ENCODE measurements at places on chromosomes 5 and 9. TPM values are rescaled to one million over a fixed set of nuclear protein-coding genes. Genes with fewer than 3 reads are reported as not detected.

DNA sequence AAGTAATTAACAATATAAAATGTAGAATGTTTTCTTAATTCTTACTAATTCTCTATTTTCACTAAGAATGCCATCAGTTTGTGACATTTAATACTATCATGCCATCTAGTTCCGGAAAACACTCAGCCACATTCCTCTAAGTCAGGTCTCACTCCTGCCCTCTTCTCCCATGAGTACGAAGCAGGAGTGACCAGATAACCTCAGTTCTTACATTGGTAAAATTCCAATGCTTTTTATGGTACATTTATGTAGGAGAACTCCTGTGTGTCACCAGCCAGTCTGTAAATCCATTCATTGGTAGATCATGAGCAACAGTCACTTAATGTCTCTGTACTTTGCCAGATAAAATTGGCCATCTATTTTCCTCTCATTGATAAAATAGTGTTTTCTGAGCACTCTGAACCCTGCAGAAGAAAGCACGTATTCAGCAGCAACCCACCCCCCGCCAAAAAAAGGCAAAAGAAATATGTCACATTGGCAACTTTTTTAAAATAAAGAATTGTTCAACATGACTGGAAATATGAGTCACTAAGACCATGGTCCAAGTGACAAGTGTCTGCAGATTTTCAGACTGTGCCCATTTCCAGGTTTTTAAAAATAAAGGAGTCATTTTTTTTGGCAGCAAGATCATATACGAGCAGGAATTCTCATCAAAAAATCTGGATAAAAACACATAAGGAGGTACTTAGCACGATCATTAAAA, 11.8 kb downstream of the GLIS3 start:
- no peak for DNase-seq

DNA sequence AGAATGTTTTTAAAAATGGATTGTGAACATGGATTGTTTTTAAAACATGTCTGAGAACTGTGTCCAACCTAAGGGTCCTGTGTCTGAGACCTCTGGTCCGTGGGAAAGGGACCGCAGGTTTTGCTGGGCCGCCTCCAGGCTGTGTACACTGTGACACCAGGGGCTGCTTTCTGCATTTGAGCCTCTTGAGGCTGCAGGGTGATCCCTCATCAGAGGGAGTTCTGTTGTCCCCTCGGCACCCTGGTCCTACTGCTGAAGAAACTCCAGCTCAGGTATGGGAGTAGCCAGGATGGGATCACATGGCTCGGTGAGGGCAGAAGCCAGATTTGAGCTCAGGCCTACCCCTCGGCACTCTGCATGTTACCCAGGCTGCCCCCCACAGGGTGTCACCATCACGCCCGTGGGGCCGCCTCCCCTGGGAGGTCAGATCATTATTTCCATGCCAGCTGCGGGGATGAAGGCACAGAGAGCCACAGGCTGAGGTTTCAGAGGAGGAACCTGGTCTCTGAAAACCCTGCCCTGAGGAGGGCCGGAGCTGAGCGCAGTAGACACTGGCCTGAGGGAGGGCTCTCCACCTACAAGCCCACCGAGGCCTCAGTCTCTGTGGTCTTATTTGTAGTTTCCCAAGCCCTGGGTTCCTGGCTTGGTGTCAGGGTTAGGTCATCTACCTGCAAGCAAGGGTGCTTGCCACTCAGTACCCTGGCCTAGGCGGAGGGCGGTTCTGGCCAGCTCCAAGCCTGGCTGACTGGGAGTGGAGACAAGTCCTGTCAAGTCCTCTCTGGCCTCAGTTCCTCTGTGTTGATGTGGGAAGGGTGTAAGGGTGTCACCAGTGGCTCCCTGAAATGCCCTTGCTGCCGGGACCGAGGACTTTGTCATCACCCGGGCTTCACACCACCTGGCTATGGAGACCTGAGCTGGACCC, 2.8 kb downstream of the PRR7 start:
- no peak for DNase-seq

DNA sequence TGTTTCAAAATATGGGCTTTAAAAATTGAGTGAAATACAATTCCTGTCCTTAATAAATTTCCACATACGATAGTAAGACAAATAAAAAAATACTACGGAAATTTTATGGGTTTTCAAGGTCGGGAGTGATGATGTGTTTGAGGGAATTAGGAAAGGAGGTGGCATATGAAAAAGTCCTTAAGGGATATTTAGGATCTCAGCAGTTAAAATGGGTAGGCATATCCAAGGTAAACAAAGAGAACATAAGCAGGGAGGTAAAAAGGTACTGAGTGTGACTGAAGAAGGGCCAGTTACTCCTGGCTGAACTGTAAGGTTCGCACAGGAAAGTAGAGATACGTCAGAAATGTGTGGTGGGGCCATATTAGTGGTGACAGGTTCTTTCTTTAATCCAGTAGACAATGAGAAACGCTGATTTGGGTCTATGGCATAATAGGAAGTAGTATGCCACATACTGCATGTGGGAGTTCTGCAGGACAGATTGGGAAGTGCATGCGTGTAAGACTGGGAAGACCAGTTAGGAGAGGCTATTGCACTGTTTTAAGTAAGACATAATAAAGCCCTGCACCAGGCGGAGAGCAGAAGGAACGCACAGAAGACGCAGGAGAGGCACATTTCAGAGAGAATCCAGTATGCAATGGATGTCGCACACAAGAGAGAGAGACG, 937 bp upstream of the HMGCR start:
- peak; percentile 62 for DNase-seq

DNA sequence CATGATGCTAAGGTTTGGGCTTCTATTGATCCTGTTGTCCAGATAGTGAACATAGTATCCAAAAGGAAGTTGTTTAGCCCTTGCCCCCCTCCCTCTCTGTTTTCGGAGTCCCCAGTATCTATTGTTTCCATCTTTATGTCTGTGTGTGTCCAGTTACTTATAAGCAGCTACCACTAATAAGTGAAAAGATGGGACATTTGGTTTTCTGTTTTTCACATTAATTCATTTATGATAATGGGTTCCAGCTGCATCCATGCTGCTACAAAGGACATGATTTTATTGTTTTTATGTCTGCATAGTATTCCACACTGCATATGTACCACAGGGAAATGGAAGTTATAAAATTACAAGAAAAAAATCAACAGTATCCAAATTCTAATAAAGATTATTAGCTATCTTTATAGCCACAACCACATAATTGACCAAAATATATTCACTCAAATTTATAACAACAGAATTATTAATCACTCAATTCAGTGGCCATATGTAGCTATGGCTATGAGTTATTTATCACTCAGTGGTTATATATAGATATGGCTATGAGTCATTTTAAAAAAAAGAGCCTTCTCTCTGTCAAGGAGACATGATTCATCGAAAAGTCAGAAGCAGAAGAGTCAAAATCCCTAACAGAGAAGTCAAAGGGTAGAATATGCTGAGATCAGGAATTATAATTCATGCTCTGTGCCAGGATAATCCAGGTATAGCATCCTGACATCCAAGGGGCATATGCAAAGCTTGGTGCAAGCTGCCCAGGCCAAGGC, 367.5 kb downstream of the DEPDC1B start:
- DNase-seq: no peak

The CDH9 gene
- 0.26 TPM for polyA plus RNA-seq

The KCNT1 gene
- 0.05 TPM for polyA plus RNA-seq

GRCh38 chr9:20315677-20316076, 306.6 kb downstream of the MLLT3 start:
- no peak for DNase-seq

GRCh38 chr5:100550531-100551051, 15.4 kb downstream of the FAM174A start:
- DNase-seq: no peak

- DNase-seq: no peak
These were observed 71.8 kb upstream of the NFIL3 start for GRCh38 chr9:91495450-91495849.

GRCh38 chr9:118954857-118955256, 414.4 kb downstream of the BRINP1 start:
- DNase-seq: no peak

GRCh38 chr9:18056993-18057369, 417.0 kb upstream of the ADAMTSL1 start:
- DNase-seq: no peak

DNA sequence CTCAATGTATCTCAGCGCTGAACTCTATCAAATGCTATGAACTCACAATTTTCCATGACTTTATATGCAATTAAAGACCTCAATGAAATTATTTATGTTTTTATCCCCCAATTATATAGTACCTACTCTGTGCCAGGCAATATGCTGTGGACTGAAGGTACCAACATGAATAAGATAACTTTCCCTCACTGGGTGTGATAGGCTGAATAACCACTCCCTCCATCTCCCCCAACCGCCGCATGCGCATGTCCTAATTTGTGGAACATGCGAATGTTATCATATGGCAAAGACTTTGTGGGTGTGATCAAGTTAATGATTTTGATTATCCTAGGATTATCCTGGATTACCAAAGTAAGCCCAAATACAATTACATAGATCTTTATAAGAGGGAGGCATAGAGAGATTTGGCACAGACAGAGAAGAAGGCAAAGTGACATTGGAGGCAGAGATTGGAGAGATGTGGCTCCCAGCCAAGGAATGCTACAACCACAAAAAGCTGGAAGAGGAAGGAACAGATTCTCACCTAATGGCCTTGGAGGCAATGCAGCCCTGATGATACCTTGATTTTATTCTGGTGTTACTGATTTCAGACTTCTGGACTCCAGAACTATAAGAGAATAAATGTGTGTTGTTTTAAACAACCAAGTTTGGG, 149.1 kb upstream of the VCAN start:
- DNase-seq: no peak

The ESM1 gene
- not detected for polyA plus RNA-seq

DNA sequence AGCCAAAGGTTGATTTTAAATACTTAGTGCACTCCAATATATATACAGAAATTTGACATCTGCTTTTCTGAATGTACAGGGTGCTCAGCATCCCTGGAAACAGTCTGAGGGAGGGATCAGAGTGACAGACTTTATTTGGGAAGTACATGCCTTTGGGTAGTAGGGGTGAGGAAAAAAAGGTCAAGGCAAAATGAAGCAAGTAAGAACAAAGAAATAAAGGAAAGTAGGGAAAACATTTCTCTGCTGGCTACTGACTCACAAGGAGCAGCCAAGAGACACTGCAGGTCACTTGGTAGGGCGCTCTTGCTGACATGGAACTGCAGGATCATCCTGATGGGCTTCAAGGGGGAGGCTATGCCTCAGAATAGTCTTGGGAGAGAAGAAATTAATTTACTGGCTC, 380.9 kb downstream of the RAB3C start:
- DNase-seq: no peak

DNA sequence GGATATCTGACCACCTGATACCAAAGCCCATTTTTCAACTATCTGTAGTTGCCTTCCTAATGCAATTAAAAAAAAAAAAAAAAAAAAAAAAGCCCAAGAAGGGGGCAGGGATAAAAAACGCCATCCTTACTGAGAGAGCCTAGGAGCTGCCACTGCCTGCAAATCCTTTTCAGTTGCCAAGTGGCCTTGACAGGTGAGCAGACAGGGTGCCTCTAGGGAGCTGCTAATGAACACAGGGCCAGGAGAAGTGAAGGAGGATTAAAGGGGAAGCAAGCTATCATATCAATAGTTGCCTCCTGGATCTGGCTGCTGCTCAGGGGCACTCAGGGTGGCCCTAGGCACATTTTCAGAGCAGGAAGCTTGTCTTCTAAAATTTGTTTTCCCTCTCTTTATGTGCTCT, 547.4 kb downstream of the TLE1 start:
- no peak for DNase-seq

GRCh38 chr9:131043646-131044045, 34.7 kb downstream of the LAMC3 start:
- DNase-seq: no peak

The SLC9A3 gene
- 0.39 TPM for polyA plus RNA-seq

The ADAMTS6 gene
- 0.61 TPM for polyA plus RNA-seq

DNA sequence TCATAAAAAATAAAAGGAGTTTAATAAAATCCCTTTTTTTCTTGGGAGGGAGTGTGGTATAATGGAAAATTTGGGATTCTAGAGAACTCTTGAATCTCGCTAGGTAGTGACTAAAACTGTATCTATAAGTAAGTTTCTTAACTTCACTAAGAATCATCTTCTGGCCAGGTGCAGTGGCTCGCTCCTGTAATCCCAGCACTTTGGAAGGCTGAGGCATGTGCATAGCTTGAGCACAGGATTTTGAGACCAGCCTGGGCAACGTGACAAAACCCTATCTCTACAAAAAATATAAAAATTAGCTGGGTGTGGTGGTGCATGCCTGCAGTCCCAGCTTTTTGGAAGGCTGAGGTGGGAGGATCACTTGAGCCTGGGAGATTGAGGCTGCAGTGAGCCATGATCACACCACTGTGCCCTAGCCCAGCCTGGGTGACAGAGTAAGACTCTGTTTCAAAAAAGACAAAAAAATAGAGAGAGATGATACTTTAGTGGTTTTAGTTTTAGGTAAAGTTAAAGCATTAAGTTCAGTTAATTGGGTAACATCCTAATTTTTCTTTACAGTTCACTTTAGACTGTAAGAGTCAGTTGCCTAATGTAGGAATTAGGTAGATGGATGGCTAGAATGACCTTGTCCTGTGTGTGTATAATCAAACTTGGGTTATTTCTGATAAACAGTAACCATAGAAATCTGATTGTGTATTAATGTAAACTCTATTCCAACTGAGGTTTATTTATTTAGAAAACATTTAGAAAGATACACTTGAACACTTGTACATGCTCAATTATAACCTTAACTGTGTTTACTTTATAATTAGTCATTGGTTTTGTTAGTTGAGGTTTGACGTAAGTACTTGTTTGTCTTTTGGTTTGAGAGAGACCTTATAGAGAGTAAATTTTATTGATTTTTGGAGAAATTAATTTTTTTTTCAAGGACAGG, 17.8 kb downstream of the UNC13B start:
- DNase-seq: no peak

The C7 gene
- polyA plus RNA-seq: 0.05 TPM

DNA sequence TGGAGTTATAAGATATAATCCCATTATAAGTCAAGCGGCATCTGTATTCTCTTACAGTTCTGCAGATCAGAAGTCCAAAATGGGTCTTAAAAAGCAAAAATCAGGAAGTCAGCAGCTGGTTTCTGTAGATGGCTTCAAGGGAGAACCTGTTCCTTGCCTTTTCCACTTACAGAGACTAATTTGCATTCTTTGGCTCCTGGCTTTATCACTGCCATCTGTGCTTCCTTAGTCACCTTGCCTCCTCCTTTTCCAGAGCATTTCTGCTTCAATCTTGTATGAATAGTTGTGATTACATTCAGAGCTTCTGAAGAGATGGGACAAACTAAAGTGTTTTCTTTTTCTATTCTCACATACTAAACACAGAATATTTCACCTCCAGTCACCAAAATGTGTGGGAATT, 647.3 kb upstream of the GRAMD2B start:
- no peak for DNase-seq

Data from GM23338 (cell line).